ENCODE measurements at places on chromosomes 2 and 18.
A peak's percentile ranks its signal among the peaks of the same experiment; 100 is the strongest.

- no peak for DNase-seq
Observed at GRCh38 chr2:160417745-160418397, 75.7 kb downstream of the RBMS1 start.

DNA sequence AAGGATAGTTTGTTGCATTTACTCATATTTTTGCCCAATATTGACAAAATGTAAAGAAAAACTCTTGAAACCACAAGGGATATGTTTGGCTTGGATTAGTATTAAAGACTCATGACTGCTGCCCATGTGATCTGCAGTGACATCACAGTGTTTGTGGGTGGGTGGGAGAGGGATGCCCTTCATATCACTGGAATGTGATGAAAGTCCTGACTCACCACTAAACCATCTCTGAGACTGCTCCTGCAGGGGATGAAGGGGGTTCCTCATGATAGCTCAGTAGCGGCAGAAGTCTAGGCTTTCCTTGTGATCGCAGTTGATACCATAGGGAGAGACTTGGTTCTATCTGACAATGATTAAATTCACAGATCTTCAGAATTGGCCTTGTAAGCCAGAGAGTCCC is 451.2 kb downstream of the CNTNAP5 start:
- no peak for DNase-seq

GRCh38 chr2:160375802-160376469 is 117.7 kb downstream of the RBMS1 start:
- no peak for DNase-seq

DNA sequence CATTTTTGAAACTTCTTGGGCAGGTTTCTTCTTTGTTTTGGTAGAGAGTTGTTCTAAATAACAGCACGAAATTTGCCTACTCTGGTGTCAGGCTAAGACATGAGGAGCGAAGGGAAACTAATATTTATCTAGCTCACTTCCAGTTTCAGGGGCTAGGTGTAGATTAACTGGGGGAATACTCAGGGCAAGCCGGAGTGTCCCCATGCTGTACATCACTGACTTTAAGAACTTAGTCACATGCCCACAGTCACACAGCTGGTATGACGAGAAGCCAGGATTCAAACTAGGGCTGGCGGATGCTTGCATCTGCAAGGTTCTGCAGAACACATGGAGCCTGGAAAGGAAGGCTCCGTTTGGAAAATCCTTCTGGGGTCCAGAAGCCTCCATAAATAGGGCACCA is 133.3 kb downstream of the ALPK2 start:
- peak; percentile 40 for DNase-seq

DNA sequence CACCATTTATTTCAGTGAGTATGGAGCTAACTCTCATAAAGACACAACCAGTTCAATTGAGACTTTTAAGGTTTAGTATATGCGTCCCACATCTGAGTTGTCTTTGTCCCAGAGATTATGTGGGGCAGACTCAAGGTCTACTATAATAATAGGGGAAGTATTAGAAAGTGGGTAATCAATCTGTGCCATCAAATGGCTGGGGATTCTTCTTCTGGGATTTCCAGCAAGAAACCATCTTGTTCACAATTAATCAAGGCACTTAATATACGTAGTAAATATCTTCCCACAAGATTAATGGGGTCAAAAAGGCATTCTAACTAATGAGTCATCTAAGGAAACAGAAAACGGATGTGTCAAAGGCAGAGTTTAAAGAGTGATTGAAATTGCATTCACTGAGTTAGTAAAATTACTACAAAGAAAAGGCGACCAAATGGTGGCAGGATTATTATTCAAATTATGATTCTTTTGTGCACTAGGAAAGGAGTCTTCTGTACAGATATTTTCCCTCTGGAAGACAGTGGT is 179.8 kb upstream of the REG3G start:
- DNase-seq: no peak

GRCh38 chr2:27965841-27966240 is 75.3 kb downstream of the BABAM2 start:
- no peak for DNase-seq

DNA sequence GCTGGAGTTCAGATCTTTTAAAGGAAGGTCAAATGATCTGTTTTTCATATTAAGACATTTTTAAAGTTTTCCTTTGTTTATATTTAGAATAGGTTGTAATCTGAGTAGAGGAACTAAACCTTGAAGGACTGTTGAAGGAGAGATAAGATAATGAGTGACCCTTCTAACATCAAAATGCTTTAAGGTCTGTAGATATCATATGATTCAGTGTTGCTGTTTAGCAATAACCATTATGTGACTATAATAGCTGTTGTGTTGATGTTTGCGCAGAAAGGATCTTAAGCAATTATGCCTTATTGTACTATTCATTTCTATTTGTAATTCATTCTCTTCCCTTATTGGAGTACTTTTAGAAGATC is 60.0 kb downstream of the SLC16A14 start:
- no peak for DNase-seq

DNA sequence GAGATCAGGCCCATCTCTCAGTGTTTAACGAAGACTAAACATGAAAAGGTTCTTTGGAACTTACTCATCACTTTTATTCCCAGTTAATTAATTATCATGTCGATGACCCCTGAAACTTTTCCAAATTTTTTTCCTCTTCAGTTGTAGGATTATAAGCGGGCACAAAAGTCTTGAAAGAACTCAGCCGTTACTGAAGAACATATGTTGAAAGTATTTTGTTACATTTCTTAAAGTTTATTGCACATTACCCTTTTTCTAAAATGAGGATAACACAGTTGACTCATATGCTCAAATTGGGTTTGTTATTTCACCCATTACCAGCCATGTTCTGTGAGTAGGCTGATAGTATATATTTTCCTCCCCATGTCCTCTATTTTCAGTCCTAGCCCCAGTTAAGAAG is 75.9 kb upstream of the COL3A1 start:
- DNase-seq: no peak

GRCh38 chr2:204544961-204545860 is at the start of gene PARD3B:
Gene PARD3B, plus strand, starts transcription at chr2:204545475. Its CDS starts 525 bp downstream, at chr2:204546000.
- peak; percentile 31 for DNase-seq

GRCh38 chr18:40013001-40013609 is 1941.9 kb upstream of the PIK3C3 start:
- DNase-seq: no peak

GRCh38 chr18:31624892-31625640 is 33.4 kb downstream of the TTR start:
- DNase-seq: no peak

- no peak for DNase-seq
Observed at GRCh38 chr2:232473467-232473890, 14.2 kb downstream of the ECEL1 start.

DNA sequence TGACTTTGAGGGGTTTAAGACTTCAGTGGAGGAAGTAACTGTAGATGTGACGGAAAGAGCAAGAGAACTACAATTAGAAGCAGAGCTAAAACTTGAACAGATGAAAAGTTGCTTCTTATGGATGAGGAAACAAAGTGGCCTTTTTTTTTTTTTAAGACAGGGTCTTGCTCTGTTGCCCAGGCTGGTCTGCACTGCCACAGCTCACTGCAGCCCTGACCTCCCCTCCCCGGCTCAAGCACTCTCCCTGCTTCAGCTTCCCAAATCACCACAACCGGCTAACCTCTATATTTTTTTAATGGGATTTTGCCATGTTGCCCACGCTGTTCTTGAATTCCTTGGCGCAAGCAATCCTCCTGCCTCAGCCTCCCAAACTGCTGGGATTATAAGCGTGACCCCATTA is 3.2 kb downstream of the MAP3K2 start:
- no peak for DNase-seq

DNA sequence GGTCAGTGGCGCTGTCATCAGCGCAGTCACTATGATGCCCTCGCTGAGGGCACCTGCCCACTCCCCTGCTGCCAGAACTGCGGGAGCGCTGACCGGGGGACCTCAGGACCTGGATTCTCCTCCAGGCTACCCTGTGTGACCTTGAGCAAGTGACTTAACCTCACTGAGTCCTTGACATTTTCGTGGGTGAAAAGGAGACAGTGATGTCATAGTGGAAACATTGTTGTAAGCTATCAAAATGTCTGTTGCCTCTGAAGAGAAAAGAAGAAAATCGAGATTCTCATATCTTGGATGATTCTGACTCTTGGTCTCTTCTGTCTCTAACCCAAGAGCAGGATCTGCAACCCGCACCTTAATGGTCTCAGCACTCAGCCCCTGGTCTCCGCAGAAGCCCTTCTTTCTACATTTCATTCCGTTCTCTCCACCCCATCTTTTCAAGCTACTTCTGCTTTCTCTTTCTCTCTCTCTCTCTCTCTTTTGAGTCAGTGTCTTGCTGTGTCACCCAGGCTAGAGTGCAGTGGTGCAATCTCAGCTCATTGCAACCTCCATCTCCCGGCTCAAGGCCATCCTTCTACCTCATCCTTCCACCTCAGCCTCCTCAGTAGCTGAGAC is 978 bp upstream of the TUBA4A start:
- peak; percentile 56 for DNase-seq

- no peak for DNase-seq
Observed at GRCh38 chr2:161165811-161166210, 5.6 kb downstream of the TANK start.

GRCh38 chr2:3420769-3421397 is 41.4 kb downstream of the TRAPPC12 start:
- DNase-seq: no peak

- DNase-seq: no peak
Observed at GRCh38 chr18:21452276-21452780, 148.2 kb downstream of the ESCO1 start.

GRCh38 chr2:126358122-126358521 is 297.8 kb upstream of the GYPC start:
- no peak for DNase-seq

GRCh38 chr18:52277785-52278184 is 62.2 kb upstream of the DCC start:
- DNase-seq: no peak

DNA sequence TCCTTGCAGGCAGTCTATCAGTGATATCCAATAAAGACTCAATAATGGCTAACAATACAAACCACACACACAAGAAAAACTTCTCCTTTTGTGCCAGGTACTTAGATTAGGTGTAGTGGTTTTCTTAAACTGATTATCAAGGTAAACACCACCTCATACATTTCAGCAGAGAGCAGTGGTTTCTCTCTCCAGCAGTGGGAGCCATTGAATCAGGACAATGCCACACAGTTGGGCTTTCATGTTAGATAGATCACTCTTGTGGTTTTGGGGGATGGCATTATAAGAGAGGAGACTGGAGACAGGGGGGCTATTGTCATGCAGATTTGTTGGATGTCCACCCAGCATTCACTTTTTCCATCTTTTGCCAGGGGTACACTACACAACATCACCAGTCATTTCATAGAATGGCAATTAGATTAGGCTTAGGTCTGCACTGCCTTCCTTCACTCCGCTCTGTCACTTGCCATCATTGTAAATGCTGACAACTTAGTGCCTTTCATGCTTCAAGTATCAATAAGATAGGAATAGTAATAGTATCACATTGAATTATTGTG is 13.6 kb upstream of the IRS1 start:
- DNase-seq: no peak

- DNase-seq: no peak
Observed at GRCh38 chr2:5691985-5692529, at the start of gene SOX11. Gene SOX11, plus strand, starts transcription at chr2:5692384. Its CDS starts 338 bp downstream, at chr2:5692722.

DNA sequence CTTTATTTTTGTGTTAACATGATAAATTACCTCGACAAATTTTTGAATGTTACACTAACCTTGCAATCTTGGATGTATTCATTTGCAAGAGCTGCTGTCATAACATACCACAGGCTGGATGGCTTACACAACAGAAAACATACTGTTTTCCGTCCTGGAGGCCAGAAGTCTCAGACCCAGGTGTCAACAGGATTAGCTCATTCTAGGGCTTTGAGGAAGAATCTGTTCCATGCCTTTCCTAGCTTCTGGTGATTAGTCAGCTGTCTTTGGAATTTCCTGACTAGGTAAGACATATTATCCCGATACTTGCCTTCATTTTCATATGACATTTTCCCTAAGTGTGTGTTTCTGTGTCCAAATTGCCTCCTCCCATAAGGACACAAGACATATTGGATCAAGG is 188.6 kb upstream of the CDH19 start:
- DNase-seq: no peak
